Left lobe of liver (tissue), 2 donors: ENCODE measurements at places on chromosomes 12 and 14. TPM values are rescaled to one million over a fixed set of nuclear protein-coding genes. Genes with fewer than 3 reads are reported as not detected.

Gene AICDA
- not detected for total RNA-seq

Gene PLA2G1B
- 3.0 TPM for total RNA-seq

Gene ART4
- 27.5 TPM for total RNA-seq

- no peak for DNase-seq
These were observed 36.4 kb upstream of the AEBP2 start for GRCh38 chr12:19402743-19403431.

- DNase-seq = no peak
These were observed 38.1 kb upstream of the PPP1R13B start for GRCh38 chr14:103885509-103885932.

- no peak for DNase-seq
These were observed 1.8 kb downstream of the FLRT2 start for GRCh38 chr14:85531587-85532373.
